ENCODE measurements at places on chromosomes 5 and 9.

DNA sequence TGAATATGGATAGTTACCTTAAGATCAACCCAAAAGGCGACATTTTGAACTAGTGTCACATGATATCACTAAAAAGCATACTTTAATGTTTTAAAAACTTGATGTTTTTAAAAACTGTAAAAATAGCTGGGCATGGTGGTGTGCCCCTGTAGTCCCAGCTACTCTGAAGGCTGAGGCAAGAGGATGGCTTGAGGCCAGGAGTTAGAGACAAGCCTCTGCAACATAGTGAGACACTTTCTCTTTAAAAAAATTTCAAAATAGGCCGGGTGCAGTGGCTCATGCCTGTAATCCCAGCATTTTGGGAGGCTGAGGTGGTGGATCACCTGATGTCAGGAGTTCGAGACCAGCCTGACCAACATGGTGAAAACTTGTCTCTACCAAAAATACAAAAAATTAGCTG is 129.5 kb downstream of the NPR3 start:
- no peak for DNase-seq

- DNase-seq: no peak
Measured at GRCh38 chr5:60223342-60223741, 329.8 kb upstream of the PDE4D start.

DNA sequence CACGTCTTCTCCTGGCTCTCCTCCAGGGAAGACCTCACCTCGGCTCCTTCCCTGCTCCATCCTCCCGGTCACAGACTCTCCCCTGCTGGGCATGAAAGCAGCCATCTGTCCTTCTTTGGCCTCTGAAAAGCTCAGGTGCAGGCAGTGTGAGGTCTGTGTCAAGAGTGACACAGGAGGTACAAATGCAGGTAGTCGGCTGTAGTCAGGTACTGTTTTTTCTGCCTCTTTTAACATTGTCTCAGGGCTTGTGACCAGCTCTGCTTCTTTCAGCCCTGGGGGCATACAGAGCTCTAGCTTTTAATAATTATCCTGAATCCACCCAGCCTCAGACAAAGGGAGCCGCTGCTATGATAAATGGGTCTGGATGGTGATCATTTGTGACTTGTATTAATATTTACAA is 46.4 kb downstream of the C5orf15 start:
- DNase-seq: no peak

GRCh38 chr5:175484322-175484721 is 6.0 kb downstream of the SFXN1 start:
- DNase-seq: no peak

Measured in stimulated activated CD8-positive, alpha-beta memory T cell treated with anti-CD3 and anti-CD28 coated beads, Interleukin-2, amount 100 ng/mL, for 48 hours (primary cell).